ENCODE measurements at places on chromosomes 11 and 22.

- H3K27me3 ChIP-seq: peaks cover 12% of the 10 kb centered on the region
- H3K4me3 ChIP-seq: no peak overlapping the region
- H3K27ac ChIP-seq: no peak overlapping the region
- no peaks in the 10 kb centered on the region for H3K36me3 ChIP-seq
- H3K4me1 ChIP-seq: no peaks in the 10 kb centered on the region
Observed at GRCh38 chr11:119975561-119976152, 162.3 kb downstream of the TRIM29 start.

DNA sequence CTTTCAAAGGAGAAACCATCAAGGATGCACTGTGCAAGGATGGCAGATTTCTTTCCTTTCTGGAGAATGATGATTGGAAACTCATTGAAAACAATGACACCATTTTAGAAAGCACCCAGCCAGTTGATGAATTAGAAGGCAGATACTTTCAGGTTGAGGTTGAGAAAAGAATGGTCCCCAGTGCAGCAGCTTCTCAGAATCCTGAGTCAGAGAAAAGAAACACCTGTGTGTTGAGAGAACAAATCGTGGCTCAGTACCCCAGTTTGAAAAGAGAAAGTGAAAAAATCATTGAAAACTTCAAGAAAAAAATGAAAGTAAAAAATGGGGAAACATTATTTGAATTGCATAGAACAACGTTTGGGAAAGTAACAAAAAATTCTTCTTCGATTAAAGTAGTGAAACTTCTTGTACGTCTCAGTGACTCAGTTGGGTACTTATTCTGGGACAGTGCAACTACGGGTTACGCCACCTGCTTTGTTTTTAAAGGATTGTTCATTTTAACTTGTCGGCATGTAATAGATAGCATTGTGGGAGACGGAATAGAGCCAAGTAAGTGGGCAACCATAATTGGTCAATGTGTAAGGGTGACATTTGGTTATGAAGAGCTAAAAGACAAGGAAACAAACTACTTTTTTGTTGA, 9.8 kb downstream of the FAM111A start:
- H3K27me3 ChIP-seq: no peaks in the 10 kb centered on the region
- DNase-seq: no peak
- peaks cover 31% of the 10 kb centered on the region for H3K36me3 ChIP-seq
- no peaks in the 10 kb centered on the region for H3K4me1 ChIP-seq
- H3K27ac ChIP-seq: no peak overlapping the region

- H3K36me3 ChIP-seq: no peaks in the 10 kb centered on the region
- peaks cover 37% of the 10 kb centered on the region for H3K27me3 ChIP-seq
- no peak overlapping the region for H3K27ac ChIP-seq
- DNase-seq: no peak
- no peak overlapping the region for H3K4me3 ChIP-seq
Observed at GRCh38 chr11:27571154-27571810, 64.7 kb upstream of the LIN7C start.

GRCh38 chr11:113697111-113697510, 9.0 kb downstream of the TMPRSS5 start:
- H3K4me1 ChIP-seq: no peaks in the 10 kb centered on the region
- no peaks in the 10 kb centered on the region for H3K36me3 ChIP-seq
- no peak for DNase-seq
- no peaks in the 10 kb centered on the region for H3K27me3 ChIP-seq
- H3K27ac ChIP-seq: no peak overlapping the region

- no peaks in the 10 kb centered on the region for H3K36me3 ChIP-seq
- no peaks in the 10 kb centered on the region for H3K27me3 ChIP-seq
- H3K4me1 ChIP-seq: peaks cover 13% of the 10 kb centered on the region
- DNase-seq: no peak
- H3K4me3 ChIP-seq: no peak overlapping the region
Observed at GRCh38 chr22:46156031-46156430, 5.7 kb downstream of the PPARA start.

Measured in A673 (cell line).